ENCODE measurements at places on chromosomes 3 and 15.

- no peak for DNase-seq
Measured at GRCh38 chr3:135981701-135982403, 16.3 kb downstream of the PPP2R3A start.

GRCh38 chr15:39823634-39824033, 41.0 kb upstream of the FSIP1 start:
- DNase-seq: no peak

GRCh38 chr3:151228666-151229040, 25.6 kb upstream of the GPR171 start:
- DNase-seq: no peak

DNA sequence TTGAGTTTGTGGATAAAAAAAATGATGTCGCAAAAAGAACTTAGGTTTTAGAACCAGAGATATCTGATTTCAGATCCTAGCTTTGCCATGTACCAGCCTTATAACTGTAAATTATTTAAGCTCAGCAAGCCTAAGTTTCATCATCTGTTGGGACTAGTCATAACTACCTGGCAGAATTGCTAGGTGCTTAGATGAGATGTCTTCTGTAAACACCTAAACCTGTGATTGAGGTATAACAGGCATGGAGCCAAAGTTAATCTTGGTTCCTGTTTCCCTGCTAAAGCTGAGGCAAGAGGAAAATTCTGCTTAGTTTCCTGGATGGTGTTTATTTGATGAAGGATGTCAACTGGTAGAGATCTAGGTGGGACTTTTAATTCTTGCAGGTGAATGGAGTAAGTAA, 331.3 kb upstream of the RBMS3 start:
- no peak for DNase-seq

DNA sequence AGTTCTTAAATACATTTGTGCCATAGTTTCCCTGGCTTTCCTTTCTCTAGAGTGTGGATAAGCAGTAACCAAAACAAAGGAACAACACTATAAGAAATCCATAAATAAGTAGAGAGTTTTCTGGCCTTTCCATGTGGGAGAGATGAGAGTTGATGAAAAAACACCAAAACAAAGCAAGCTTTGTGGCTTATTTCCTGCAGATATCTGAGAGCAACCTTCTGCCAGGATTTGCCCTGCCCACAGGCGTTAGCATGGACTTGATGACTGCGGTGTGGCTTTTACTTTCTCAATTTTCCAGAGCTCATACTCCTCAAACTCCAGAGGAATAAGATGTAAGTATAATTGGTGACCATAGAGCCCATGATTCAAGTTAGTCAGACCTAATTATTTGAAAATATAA, 194.9 kb downstream of the RAP2B start:
- no peak for DNase-seq

- DNase-seq: no peak
Measured at GRCh38 chr3:171157286-171157685, 130.8 kb upstream of the SLC2A2 start.

DNA sequence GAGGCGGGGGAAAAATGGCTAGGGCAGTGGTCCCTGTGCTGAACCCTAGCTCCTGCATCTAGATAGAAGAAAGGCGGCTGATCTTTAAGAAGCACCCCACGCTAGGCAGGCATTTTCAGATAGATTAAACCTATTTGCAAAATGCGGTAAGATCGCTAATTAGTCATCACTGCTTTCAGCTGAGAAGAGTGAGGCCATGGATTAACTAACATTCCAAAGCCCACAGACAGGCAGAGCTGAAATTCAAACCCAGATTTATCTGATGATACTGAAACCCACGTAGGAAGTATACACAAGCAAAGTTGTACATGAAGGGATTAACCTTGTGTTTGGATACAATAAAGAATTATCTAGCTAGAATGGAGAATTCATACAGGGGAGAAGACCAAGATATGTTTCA, 4.8 kb downstream of the ADPGK start:
- no peak for DNase-seq

- DNase-seq: no peak
Measured at GRCh38 chr3:43764471-43764870, 73.7 kb downstream of the ABHD5 start.

DNA sequence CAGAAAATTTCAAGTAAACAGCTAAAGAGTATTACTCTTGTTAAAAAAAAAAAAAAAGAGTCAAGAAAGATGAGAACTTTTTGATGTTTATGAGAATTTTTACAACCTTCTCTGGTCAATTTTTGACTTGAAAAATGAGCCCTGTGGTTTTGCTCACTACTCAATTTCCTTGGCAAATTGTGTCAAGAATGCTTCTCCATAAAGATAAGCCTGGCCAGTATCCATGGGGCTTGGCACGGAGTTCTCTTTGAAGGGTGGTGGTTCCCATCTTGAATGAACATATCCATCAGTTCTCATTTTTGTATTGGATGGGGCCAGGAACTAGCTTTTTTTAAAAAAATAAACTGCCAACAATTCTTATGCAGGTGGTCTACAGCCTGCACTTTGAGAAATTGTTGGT, 179.9 kb downstream of the RYR3 start:
- no peak for DNase-seq

DNA sequence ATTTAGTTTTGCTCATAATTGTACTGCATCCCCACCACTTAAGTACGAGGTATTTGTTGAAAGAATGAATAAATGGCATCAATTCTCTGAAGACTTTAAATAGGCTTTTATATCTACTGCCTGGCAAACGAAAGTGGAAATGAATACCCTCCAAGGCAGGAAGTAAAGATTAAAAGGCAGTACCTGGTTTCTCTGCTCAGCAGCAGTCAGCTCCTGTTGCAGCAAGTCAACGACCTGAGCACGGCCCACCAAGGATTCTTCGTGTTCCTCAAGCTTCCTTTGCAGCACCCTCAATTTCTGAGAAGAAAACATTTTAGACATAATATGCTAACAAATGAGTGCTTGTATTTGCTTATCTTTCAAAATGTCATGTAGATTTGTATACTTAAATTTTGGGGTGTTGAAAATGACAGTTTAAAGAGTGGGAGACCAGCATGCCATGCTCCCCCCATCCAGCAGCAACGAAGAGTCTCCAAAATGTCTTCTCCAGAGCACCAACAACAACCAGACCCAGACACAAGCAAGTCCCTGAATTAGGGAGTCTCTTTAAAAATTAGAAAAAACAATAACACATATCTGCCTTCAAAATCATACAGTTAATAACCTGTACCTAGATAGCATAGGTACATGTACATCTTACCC, 31.2 kb downstream of the GOLGB1 start:
- no peak for DNase-seq

GRCh38 chr15:84818261-84819131, 1.3 kb downstream of the ALPK3 start:
- DNase-seq: no peak

DNA sequence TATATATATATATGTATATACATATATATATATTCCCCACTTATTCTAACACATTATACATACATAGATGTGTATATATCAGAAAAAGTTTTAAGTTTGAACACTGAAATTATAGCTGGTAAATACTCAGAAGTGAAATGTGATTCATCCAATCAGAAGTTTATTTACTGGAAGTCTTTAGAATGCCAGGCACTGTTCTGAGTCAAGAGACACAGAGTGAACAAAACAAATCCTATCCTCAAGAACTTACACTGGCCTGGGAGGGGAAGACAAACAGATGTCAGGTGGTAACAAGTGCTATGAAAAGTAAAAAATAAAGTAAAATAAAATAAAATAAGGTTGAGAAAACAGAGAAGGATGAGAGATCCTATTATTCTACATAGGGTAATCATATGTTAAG, 13.4 kb downstream of the DHX36 start:
- no peak for DNase-seq

DNA sequence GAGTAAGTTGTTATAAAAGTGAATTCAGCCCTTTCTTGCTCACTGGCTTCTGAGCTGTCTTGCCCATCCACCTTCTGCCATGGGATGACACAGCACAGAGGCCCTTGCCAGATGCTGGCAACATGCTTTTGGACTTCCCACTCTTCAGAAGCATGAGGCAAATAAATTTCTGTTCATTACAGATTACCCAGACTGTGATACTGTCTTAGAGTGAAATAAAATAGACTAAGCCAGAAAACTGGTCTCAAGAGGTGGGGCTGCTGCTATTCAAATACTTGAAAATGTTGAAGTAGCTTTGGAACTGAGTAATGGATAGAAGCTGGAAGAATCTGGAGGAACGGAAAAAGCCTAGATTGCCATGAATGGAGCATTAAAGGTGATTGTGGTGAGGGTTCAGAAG, 170.4 kb downstream of the ZMAT3 start:
- DNase-seq: no peak

GRCh38 chr15:25695875-25696760, 167.0 kb downstream of the ATP10A start:
- DNase-seq: no peak

- no peak for DNase-seq
Measured at GRCh38 chr3:193945143-193945542, 190.8 kb upstream of the HES1 start.

- DNase-seq: no peak
Measured at GRCh38 chr3:163056874-163057497, 1560.4 kb downstream of the OTOL1 start.

DNA sequence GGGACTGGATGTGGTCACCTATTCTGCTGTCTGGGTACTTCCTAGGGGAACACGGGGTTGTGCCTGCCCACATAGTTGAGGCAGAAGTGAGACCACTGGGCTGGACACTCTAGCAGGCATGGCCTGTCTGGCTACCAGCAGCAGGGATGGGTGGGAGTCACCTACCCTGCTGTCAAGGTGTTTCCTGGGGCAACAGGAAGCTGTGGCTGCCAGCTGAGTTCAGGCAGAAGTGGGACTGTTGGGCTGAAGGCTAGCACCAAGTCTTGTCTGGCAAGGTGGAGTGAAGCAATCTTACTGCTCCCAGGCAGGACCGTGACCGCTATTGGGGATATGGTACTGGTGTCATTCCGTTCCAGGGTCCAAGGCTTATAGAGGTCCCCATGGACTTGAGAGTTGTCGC, 20.3 kb upstream of the ZDHHC23 start:
- DNase-seq: no peak

- no peak for DNase-seq
Measured at GRCh38 chr3:87375231-87375682, 98.9 kb upstream of the POU1F1 start.

- DNase-seq: no peak
Measured at GRCh38 chr3:29486096-29486495, 205.2 kb downstream of the RBMS3 start.

DNA sequence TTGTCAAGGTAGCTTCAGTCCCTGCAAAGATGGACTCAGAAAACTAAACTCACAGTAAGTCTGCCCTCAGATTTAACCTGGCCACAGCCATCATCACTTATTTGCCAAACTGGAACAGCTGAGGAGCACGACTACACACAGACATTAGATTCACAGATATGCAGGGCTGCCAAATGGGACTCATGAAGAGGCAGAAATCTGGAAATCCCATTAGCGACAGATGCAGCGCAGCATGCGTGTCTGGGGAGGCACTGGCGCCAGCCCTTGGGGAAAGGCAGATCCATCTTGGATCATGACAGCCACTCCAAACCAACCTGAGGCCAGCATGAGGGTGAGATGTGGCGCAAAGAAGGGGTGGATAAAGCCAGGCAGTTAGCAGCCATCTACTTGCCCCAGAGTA, 160.7 kb upstream of the TSC22D2 start:
- no peak for DNase-seq

GRCh38 chr3:20326541-20326940, 140.5 kb upstream of the SGO1 start:
- no peak for DNase-seq

- DNase-seq: no peak
Measured at GRCh38 chr15:50140983-50141382, 21.9 kb upstream of the ATP8B4 start.

- DNase-seq: no peak
Measured at GRCh38 chr3:17298038-17298437, 413.3 kb downstream of the PLCL2 start.

DNA sequence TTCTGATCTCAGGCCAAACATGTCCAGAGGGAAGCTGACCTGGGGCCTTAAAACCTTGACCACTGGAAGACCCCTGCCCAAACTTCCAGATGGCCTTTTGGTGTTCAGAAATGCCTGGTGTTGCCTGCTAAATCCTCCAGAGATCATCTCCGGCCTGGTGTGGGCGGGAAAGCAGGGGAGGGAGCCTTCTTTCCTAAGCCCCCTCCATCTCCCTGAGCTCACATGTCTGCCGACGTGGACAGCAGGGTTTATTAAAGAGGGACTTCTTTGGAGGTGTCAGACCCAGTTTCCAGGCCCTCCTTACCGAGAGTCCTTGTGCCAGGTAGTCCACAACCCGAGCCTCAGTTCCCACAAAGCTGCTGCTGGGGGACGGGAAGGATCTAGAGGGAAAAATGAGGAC, 55.9 kb upstream of the SLC6A1 start:
- no peak for DNase-seq

DNA sequence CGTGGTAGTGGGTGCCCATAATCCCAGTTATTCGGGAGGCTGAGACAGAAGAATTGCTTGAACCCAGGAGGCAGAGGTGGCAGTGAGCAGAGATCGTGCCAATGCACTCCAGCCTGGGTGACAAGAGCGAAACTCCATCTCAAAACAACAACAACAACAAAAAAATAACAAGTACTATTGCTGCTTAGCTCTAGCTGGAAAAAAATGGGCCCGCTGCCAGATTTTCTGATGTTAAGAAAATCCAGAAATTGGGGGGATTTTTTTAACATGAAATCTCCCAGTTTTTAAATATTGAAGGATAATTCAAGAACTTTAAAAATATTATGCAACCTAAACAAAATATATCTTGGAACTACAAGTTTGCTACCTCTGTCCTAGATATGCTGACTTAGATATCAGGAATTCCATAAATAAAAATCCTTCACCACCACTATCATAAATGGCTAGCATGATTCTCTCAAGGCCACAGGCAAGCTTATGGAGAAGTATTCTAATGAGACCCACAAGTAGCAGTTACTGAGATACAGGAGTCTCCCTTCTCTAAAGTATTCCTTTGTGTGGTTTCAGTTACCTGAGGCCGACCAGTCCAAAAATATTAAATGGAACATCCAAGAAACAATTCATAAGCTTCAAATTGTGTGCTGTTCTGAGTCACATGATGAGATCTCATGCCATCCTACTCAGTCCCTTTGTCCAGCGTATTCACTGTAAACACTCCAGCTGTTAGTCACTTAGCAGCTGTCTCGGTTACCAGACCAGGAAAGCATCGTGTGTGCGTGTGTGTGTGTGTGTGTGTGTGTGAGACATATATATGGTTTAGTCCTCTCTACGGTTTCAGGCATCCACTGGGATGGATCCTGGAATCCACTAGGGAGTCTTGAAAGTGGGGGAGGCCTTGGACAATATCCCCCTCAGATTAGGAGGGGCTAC, 277.2 kb downstream of the TBL1XR1 start:
- DNase-seq: peak; percentile 2

GRCh38 chr15:41940441-41940857, 31.9 kb downstream of the EHD4 start:
- DNase-seq: no peak
